AG04449 (cell line): ENCODE measurements at places on chromosomes 11 and 22.

GRCh38 chr11:109936661-109937180, 156.5 kb upstream of the ZC3H12C start:
- DNase-seq, result no peak

- no peak for DNase-seq
These were observed 34.2 kb upstream of the BIRC3 start for GRCh38 chr11:102283116-102283485.

DNA sequence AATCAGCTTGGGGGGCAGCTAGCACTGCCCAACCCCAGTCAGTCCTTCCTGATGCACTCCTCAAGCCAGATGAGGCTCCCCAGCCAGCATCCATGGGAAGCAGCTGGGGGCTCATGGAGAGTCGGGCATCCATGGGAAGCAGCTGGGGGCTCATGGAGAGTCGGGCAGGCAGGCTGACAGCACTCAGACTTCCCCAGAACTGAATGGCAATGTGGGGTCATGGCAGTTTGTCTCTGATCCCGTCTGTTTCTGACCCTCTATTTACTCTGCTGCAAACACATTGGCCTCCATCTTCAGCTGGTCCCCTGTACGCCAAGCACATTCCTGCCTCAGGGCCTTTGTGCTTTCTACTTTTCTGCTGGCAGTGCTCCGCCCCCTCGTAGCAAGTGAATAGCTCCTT, 314.8 kb downstream of the NTM start:
- no peak for DNase-seq

- DNase-seq, result no peak
These were observed 79.0 kb upstream of the SHISAL1 start for GRCh38 chr22:44391481-44392445.

- no peak for DNase-seq
These were observed 64.6 kb downstream of the CTTN start for GRCh38 chr11:70462818-70463477.

GRCh38 chr11:1039481-1040427, 3.2 kb upstream of the MUC6 start:
- no peak for DNase-seq

GRCh38 chr11:123690485-123690884, 36.1 kb upstream of the SCN3B start:
- DNase-seq, result no peak
